GOT3 (cell line): ENCODE measurements at places on chromosomes 2 and 18.

DNA sequence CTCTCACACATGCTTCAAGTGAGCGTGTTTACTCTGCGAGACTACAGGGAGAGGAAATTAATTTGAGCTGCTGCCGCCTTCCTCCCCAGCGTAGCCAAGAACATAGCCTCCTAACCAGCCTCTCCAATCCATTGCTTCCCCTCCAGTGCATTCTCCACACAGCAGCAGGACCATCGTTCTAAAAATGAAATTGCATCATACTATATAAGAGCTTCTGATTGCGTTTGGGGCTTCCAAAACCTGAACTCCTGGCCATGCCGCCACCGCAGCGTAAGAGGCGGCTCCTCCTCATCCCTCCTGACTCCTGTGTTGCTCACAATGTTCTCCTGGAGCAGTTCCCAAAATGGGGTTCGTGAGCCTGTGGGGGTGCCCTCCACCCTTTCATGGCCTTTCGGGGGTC lies 142.1 kb downstream of the MYT1L start:
- no peak for DNase-seq

DNA sequence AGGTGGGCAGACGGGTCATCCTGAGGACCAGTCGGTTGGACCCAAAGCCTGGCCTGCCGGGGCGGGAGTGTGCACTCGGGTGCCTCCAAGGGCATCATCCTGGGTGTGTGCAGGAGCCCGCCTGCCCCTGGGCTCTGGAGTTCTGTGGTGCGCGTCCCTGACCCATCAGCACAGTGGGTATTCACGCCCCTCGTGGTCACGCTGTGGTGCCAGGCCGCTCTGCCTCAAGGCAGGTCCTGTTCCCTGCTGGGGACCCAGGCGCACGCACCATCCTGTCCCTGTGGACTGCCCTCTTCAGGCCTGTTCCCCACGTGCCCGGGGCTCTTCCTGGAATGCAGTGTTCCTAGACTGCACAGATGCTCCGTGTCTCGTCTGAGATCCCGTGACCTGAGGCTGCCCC lies 14.3 kb upstream of the D2HGDH start:
- no peak for DNase-seq

DNA sequence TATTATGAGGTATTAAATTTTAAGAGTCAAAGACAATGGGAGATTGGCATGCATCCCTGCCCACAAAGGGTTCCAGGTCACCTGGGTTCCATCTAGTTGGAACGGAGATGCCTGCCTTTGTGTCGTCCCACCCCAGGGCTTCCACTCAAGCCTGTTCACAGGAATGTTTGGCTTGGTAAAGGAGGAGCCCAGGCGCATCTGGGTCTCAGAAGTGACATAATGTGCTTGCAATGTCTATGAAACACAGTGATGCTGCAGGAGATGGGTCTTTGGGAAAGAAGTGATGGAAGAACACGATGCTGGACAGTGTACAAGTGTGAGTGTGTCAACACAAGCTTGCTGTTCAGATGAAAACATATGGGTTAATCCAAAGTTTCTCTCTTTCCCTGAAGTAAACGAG lies 49.6 kb upstream of the ZNF396 start:
- no peak for DNase-seq

DNA sequence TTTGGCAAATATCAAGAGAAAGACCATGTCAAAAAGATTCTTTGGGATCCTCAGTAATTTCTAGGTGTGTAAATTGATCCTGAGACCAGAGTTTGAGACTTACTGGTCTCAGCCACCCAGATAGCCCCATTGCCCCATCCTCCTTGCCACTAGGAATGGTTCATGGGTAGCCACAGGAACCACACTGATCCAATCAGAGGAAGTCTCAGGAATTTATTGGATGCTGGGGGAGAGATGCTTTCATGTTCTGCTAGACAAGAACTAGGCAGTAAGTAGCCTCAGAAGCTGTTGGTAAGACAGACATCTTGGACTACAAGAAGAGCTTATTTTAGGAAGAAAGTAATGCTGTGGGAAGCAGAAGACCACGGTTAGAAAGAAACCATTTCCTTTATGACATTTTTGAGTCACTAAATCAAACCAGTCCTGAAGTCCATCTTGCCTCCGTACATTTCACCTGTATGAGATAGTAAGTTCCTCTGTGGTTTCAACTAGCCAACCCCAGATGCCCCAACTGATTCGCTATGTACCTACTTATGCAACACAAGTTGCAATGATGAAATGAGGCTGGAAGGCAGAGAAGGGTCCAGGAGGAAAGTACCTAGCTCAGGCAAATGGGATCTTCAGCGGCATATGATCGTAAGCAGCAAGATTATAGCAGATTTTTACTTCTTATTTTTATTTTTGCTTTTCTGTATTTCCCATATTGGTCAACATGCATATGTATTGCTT lies 3.6 kb upstream of the ST3GAL5 start:
- no peak for DNase-seq

DNA sequence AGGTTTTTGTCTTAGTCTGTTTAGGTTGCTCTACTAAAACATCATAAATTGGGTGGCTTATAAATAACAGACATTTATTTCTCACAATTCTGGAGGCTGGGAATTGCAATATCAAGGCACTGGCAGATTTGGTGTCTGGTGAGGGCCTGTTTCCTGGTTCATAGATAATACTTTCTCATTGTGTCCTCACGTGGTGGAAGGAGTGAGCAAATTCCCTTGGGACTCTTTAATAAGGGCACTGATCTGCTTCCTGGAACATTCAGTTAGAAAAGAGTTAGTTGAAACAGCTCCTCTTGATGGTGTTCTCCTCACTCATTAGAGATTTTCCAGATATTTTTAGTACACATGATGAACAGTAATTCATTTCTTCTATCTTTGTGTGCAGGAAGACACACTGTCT lies 22.3 kb downstream of the COL4A3 start:
- no peak for DNase-seq
